Osteoblast (primary cell): ENCODE measurements at places on chromosomes 4 and X. TPM values are rescaled to one million over a fixed set of nuclear protein-coding genes. Genes with fewer than 3 reads are reported as not detected.

GRCh38 chr4:153245775-153246174 lies 41.5 kb downstream of the TRIM2 start:
- no peak for DNase-seq
- no peaks in the 10 kb centered on the region for H3K27me3 ChIP-seq
- H3K36me3 ChIP-seq: no peaks in the 10 kb centered on the region
- no peak overlapping the region for H3K4me3 ChIP-seq

DNA sequence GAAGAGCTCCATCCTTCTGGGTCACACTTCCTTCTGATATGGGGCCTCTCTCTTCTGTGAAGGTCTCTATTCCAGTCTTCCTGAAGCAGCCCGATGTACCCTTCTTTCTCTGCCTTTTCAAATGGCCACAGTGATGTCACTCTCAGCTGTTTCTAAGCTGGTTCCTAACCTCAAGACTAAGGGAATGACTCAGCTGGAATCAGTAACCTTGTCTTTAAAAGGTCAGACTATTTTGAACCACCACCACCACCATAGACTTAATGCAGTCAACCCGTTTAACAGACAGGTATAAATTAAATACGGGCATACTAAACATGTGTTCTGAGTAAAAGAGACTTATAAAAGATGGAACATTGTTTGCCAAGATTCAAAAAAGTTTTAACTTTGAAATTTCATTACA lies 121.0 kb downstream of the PPA2 start:
- no peak for DNase-seq
- H3K27me3 ChIP-seq: no peaks in the 10 kb centered on the region
- H3K27ac ChIP-seq: no peak overlapping the region
- no peaks in the 10 kb centered on the region for H3K36me3 ChIP-seq

- no peaks in the 10 kb centered on the region for H3K36me3 ChIP-seq
- no peaks in the 10 kb centered on the region for H3K4me1 ChIP-seq
- H3K4me3 ChIP-seq: no peak overlapping the region
- H3K27me3 ChIP-seq: no peaks in the 10 kb centered on the region
- no peak for DNase-seq
These were observed 580.3 kb upstream of the ZFP42 start for GRCh38 chr4:187415231-187415630.

Gene IKBKG
- 16.8 and 18.5 TPM in 2 replicates for total RNA-seq

DNA sequence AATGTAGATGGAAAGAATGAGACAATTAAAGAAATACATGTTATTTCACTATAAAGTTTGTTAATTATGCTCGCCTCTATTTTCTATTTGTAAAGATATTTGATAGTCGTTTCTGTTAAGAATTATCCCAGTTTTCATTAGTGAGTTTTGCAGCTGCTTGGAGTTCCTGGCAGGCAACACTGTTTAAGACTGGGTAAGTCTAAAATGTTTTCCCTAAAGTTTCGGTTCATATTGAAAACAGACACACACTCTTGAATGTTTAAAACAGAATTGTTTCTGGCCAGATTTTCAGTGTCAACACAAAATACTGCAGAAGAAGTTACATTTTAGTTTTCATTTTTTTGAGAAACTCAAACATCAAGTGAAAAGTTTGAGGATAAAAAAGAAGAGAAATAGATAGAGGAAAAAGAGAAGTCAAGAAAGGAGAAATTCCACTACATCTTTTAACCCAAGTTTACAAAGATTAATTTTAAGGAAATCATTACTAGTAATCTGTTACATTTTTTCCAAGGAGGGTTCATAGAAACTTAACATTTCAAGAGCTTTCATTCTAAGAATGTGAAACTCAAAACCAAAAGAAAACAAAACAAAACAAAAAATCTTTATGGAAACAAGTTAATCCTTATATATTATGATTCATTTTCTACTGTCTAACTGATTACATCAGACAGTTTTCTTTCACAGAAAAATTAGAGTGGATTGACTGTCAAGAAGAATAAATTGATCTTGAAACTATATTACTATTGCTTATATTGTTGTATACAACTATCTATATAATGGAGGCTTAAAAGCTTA lies 305.5 kb downstream of the FAT4 start:
- H3K27ac ChIP-seq: peak overlapping the region; percentile 15
- no peak for DNase-seq
- no peaks in the 10 kb centered on the region for H3K4me1 ChIP-seq

Gene GSX2
- not detected in 2 replicates for total RNA-seq

- DNase-seq: peak; percentile 44
- H3K4me1 ChIP-seq: peaks cover 23% of the 10 kb centered on the region
- H3K27me3 ChIP-seq: no peaks in the 10 kb centered on the region
These were observed 505.5 kb downstream of the ANKRD50 start for GRCh38 chr4:124206779-124207605.

Gene GPR119
- total RNA-seq: not detected in 2 replicates

- peaks cover 27% of the 10 kb centered on the region for H3K4me1 ChIP-seq
- DNase-seq: no peak
- peaks cover 5% of the 10 kb centered on the region for H3K36me3 ChIP-seq
- no peak overlapping the region for H3K4me3 ChIP-seq
- H3K27me3 ChIP-seq: no peaks in the 10 kb centered on the region
These were observed 14.9 kb downstream of the TIFA start for GRCh38 chr4:112270640-112271421.

Gene CXorf65
- not detected in 2 replicates for total RNA-seq

GRCh38 chr4:104272966-104273365 lies 221.7 kb downstream of the CXXC4 start:
- no peak overlapping the region for H3K4me3 ChIP-seq
- H3K27me3 ChIP-seq: no peaks in the 10 kb centered on the region
- H3K4me1 ChIP-seq: no peaks in the 10 kb centered on the region
- no peak for DNase-seq
- no peaks in the 10 kb centered on the region for H3K36me3 ChIP-seq

DNA sequence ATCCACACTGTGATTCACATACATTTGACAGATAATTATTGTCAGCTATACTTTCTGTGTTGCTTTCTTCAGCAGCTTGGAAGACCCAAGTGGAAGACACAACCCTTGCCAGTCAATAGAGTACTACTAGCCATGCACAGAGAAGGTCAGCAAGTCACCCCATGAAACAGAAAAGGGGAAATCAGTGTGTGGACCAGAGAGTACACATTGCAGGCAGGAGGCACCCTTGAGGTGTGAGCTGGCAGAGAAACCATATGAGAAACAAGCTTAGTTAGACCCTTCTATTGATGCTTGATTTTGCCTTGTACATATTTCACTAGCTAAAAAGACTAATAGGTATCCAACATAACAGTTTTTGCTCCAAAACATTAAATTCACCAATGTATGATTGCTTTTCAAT lies 99.5 kb downstream of the NLGN4X start:
- no peak for DNase-seq
- H3K36me3 ChIP-seq: no peaks in the 10 kb centered on the region
- no peak overlapping the region for H3K4me3 ChIP-seq

Gene BMP2K
- total RNA-seq: 61.2 and 81.0 TPM in 2 replicates

Gene EPGN
- total RNA-seq: 1.1 and 1.2 TPM in 2 replicates

DNA sequence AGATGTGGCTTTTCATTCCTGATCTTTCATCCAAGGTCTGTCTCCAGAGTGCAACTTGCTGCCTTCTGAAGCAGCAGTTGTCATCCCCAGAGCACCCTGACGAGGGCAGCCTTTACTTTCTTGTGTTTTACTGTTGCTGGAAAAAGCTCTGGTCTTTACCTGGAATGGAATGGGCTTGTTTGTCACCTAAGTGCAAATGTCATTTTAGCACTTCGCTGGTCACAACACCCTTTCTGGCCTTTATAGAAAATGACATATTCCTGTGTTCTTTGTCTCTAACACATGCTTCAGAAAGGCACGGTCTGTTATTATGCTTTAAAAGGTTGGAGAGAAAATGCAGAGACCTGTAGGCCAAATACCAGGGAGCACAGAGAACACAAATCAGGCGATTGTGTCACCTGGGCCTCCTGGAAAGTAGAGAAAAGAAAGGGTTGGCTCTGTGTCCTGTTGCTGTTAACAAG lies 332.7 kb upstream of the IGFBP7 start:
- no peaks in the 10 kb centered on the region for H3K4me1 ChIP-seq
- no peak overlapping the region for H3K27ac ChIP-seq
- H3K27me3 ChIP-seq: no peaks in the 10 kb centered on the region
- DNase-seq: peak; percentile 73
- no peaks in the 10 kb centered on the region for H3K36me3 ChIP-seq

DNA sequence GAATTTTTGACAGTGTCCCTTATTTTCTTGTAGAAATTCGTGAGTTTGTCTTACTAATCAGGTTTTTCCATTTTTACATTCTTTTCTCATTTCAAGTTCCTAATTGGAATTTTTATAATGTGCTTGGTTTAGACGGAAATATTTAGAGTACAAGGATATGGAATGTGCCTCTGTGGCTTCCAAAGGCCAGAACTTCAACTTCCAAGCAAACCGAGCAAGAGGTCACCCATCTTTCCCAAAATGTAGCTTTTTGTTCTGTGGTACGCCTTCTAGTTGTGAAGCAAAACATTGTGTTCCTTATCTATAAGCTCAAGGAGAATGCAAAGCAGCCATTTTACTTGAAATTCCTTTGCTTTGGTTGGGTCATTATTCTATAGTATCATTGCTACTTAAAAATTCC lies 212.8 kb upstream of the PACRGL start:
- no peak for DNase-seq
- peaks cover 8% of the 10 kb centered on the region for H3K4me1 ChIP-seq
- H3K27ac ChIP-seq: no peak overlapping the region
- H3K36me3 ChIP-seq: peaks cover 2% of the 10 kb centered on the region

Gene PCYT1B
- 0.59 and 1.1 TPM in 2 replicates for total RNA-seq

- H3K4me1 ChIP-seq: peaks cover 7% of the 10 kb centered on the region
- no peaks in the 10 kb centered on the region for H3K27me3 ChIP-seq
- no peaks in the 10 kb centered on the region for H3K36me3 ChIP-seq
- no peak for DNase-seq
- H3K4me3 ChIP-seq: no peak overlapping the region
These were observed 64.6 kb downstream of the SYNPO2 start for GRCh38 chr4:118953276-118953675.

DNA sequence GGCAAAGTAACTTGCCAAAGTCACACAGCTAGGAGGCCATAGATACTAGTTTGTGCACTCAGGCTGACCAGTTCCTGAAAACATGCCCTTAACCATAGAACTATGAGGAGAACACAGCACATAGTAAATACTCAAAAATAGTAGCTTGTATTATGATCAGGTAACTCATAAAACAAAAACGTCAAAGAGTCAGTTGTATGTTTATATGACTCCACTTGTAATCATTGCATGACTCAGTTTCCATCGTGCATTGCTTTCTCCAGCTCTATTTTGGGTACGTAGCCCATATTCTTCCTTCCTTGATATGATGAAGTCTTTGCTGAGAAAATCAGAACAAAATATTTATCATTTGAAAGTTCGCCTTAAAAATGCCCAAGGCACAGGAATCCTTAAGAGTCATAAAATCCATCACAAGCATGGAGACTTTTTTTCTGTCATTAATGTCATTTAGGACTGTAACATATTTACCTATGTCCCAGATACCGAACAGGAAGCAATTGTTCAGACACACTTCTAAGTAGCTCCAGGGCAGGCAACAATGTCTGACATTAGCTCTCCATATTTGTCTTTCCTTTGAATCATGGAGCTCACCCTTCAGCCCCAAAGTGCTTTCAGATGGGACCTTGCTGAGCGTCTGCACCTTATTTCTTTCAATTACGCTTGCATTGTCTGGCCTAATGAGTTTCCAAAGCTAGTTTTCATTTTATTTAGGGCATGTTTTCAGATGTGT lies 11.2 kb upstream of the MID1 start:
- H3K4me1 ChIP-seq: peaks cover 29% of the 10 kb centered on the region
- H3K27me3 ChIP-seq: no peaks in the 10 kb centered on the region
- H3K27ac ChIP-seq: no peak overlapping the region
- H3K36me3 ChIP-seq: no peaks in the 10 kb centered on the region

Gene STOX2
- 0.36 and 0.59 TPM in 2 replicates for total RNA-seq

Gene AVPR2
- total RNA-seq: not detected in 2 replicates

Gene SEC24D
- total RNA-seq: 111 and 116 TPM in 2 replicates

DNA sequence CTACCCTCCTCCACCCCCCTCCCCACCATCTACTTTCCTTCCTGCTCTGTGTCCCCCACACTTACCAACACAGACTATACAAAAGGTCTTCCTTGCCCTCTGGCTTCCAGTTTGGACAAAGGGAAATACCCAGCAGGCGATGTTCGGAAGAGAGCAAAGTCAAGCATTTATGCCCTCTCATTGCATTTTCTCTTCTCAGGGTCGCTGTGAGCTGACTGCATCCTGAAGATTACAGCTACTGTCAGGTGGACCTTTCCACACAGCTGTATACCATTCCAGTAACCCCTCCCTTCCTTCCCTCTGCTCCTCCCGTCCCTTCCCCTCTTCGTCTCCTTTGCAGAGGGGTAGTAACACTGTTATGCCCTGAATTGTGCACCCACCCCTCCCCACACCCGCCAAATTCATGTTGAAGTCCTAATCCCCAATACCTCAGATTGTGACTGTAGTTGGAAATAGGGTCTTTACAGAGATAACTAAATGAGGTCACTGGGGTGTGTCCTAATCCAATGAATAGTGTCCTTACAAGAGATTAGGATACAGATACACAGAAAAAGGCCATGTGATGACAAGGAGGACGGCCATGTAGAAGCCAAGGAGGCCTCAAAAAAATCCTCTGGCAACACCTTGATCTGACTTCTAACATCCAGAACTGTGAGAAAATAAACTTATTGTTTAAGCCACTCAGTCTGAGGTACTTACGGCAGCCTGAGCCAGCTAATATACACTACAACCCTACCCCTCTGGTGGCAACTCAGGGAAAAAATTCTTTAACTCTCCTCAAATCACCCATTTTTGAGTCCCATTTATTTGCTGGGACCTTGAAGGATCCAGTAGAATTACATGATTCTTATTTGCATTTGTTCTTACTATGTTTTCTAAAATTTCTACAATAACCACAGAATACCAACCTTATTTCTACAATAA lies 11.7 kb downstream of the MORF4L2 start:
- H3K27ac ChIP-seq: no peak overlapping the region
- H3K36me3 ChIP-seq: peaks cover 33% of the 10 kb centered on the region
- H3K4me1 ChIP-seq: peaks cover 9% of the 10 kb centered on the region
- DNase-seq: peak; percentile 45
- H3K4me3 ChIP-seq: no peak overlapping the region
- H3K27me3 ChIP-seq: peaks cover 9% of the 10 kb centered on the region

DNA sequence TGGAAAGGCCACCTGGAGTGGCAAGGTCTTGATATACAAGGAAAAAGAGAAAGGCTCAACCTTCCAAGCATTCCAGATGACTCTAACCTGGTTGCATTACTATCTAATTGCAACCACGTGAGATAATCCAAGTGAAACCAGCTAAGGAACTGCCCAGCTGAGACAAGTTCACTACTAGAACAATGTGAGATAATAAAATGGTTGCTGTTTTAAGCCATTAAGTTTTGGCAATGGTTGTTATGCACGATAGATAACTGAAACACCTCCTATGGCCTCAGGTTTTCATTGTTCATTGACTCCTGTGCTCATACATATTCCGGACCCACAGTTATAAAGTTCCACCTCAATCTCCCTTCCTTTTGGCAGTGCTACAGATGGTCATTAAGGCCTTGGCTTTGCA lies 9.2 kb upstream of the CXorf66 start:
- no peaks in the 10 kb centered on the region for H3K27me3 ChIP-seq
- no peak overlapping the region for H3K4me3 ChIP-seq
- H3K4me1 ChIP-seq: no peaks in the 10 kb centered on the region
- no peak for DNase-seq

Gene AKAP14
- not detected in 2 replicates for total RNA-seq

GRCh38 chr4:85475631-85476233 lies 782 bp downstream of the ARHGAP24 start:
- no peaks in the 10 kb centered on the region for H3K27me3 ChIP-seq
- H3K4me3 ChIP-seq: peak overlapping the region; percentile 80
- DNase-seq: no peak
